Occipital lobe (tissue), 3 donors: ENCODE measurements at places on chromosomes 1 and 21.

DNA sequence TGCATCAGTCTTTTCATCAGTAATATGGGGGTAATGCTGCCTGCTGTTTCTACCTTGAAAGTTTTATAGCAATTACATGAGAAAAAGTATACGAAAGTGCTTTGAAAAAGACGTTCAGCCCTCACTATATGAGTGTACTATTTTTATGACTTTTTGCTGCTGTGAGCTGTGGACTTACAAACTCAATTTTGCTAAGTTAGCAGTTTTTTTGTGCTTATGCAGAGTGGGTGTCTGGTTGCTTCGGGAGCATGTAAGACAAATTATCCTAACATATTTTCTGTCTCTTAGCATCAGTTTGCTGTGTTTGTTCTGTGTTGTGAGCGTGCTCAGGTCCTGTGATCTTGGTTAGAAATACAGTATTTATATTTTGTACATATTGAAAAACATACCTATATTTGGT, 109.7 kb downstream of the CACNA1E start:
- no peak for DNase-seq

- no peak for DNase-seq
Observed at GRCh38 chr1:101282314-101283038, 45.7 kb downstream of the S1PR1 start.

DNA sequence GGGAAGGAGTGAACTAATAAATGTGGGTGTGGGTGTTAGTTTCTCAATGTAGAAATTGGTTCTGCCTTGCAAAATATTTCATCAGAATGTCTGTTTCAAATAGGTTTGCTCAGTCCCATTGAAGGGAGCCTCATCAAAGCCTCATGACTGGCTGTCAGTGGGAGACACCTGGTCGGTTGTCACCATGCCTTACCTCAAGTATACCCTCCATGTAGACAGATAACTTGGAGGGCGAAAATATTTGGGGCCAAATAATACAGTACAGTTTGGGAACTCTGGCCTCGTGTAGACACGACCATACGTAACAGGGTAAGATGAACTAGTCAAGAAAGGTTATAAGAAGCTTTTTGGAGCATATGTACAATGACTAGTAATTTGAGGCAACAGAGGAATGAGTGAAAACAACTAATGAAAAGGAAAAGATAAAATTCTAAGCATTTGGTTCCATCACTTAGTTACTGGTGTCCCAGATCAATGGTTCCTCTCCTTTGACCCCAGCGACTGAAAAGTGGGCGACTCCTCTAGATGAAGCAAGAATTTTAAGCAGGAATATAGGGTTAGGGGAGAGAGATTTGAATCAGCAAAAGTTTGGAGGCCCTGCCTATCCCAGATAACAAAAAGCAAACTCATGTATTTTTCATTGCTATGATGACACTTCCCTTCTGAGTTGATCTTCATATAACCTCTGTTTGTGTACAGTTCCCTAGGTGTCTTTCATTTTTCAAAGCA, 163.9 kb downstream of the LRRC40 start:
- DNase-seq = no peak

DNA sequence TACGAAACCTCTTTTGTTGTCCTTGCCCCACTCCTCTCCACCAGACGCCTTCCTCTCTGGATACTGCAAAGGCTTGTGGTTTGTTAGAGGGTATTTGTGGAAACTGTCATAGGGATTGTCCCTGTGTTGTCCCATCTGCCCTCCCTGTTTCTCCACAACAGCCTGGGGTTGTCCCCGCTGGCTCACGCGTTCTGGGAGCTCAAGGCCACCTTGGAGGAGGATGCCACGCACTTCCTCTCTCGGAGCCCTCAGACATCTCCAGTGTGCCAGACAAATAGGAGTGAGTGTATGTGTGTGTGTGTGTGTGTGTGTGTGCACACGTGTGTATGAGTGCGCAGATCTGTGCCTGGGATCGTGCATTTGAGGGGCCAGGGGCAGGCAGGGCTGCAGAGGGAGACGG, 37.6 kb upstream of the IL19 start:
- DNase-seq = no peak

- DNase-seq = no peak
Observed at GRCh38 chr1:162690672-162691434, 58.6 kb downstream of the DDR2 start.

GRCh38 chr1:53016705-53017104, 45.3 kb upstream of the PODN start:
- DNase-seq = no peak

DNA sequence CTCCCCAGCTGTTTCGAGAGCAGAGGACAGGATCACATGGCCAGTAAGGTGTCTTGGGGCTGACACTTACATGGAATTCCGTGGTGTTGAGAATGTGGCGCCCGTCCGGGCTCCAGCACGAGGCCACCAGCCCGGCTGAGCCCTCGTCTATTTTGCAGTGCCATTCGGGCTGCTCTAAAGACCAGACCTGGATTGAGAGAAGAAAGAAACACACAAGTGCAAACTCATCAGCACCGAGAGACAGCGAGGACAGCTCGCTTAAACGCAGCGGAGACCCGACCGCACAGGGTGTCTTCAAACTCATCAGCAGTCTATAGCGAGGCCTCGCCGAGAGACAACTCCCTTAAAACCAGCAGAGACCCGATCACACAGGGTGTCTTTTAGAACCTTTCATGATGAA, 3.3 kb downstream of the WRAP73 start:
- no peak for DNase-seq

DNA sequence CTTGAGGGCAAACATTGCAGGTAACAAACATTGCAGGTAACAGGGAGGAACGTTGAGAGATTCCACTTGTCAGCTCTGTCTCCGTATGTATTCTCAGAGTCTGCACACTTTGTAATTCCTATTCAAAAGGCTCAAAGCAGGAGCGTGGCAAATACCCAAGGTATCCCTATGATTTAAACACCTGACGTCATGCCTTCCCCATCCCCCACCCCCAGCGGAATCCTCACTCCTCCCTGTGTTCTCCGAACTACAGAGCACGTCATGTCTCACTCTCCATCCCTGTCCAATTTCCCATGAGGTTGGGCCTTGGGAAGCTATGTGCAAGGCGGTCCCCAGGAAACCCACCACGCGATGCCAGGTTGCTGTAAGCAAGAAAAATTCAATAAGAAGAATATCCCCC, 2.8 kb upstream of the LRRC38 start:
- no peak for DNase-seq
